ENCODE measurements at places on chromosomes 13 and 19.

DNA sequence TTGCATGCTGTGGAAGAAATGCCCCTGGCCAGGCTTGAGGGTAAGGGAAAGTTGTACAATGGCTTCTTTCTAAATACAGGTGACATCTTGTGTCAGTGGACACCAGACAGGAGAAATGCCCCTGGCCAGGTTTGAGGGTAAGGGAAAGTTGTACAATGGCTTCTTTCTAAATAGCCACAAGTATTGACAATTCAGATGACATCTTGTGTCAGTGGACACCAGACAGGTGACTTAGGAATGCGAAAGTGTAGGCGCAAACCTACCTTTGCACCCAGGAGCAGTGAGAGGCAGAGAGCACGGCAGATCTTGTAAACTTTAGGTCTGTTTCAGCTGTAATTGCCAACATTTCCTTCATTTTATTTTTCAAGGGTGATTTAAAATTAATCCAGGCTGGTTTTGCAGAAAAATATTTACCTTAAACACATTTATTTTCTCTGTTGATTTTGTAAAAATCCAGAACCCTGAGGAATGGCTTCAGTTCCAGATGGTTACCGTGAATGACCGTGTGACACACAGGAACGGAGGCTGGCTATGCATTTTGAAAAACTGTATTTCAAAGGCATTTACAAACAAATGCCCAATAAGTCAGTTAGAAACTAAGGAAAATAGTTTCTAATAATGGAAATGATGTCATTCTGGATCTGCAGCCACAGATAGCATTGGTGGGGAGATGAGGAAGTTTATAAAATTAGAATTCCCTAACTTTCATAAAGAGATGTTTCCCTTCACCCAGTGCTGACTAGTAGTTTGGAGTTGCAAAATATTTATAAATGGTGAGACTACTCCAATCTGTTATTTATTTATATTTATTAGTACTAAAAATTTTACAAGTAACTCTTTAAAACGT is 34.9 kb downstream of the TNFSF13B start:
- no peak for DNase-seq

DNA sequence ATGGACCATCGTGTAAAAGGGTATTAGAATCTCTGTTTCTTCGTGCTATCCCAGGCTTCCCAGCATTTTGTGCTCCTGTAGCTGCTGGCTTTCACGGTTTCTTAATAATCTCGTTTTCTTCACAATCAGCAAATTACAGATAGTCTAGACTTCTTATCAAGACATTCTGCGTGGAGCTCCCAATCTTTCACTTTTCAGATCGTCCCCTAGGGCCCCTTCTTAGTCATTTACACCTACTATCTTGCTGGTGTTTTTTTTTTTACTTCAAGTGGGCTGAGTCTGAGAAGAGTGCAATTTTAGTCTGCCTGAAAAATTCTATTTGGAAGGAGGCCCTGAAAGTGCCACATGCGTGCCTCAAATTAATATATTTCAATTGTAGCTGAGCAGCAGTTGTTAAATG is 275.1 kb downstream of the SHISA2 start:
- DNase-seq, result no peak

- DNase-seq, result no peak
These were observed 135.7 kb downstream of the CRYL1 start for GRCh38 chr13:20389696-20390525.

DNA sequence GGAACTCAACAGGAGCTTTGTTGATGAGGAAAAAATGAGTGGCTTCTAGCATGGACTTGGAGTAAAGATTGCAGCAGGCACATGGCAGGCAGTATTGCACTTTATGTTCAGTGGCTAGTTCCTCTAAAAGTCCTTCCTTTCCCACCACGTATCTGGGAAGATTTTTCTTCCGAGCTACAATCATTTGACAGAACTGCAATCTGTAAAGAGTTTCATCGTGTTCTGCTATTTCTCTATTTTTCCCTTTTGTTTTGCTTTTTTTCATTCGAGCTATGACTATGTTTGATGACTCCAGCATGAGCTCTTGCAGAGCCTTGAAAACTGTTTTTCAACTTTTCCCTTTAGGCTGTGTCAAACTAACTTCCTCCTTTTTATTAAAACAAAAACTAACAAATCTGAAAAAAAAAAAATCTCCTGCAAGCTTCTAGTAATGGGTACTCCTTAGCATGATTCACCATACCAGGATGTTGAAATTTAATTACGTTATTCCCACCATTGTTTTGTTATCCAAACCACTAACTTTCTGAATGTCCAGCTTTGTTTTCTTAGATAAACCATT is 12.3 kb downstream of the CLDN10 start:
- no peak for DNase-seq

GRCh38 chr13:95516492-95516891 is 36.0 kb upstream of the CLDN10 start:
- no peak for DNase-seq

Measured in HS-5 (cell line).